Putamen (tissue), 1 donor: ENCODE measurements at places on chromosomes 5 and 9.

GRCh38 chr5:31383734-31384133, 148.2 kb downstream of the DROSHA start:
- DNase-seq: no peak

GRCh38 chr5:95903838-95904237, 57.8 kb downstream of the ELL2 start:
- DNase-seq: no peak

DNA sequence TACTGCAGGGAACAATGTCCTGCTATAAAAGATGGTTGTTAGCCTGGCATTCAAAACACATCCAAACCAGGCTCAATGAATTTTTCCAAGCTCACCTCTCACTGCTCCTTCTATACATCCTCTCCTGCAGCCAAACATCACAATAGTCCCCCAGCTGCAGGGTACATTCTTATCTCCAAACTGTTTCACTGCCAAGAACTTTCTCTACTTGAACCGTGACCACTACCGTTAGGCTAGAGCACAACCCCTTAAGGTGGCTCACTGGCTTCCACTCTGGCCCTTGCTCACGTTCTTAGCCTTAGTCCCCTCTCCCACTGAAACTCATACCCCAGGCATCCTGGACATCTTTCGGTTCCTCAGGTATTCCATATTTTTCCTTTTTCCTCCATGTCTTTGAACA, 29.0 kb upstream of the ANXA6 start:
- no peak for DNase-seq

DNA sequence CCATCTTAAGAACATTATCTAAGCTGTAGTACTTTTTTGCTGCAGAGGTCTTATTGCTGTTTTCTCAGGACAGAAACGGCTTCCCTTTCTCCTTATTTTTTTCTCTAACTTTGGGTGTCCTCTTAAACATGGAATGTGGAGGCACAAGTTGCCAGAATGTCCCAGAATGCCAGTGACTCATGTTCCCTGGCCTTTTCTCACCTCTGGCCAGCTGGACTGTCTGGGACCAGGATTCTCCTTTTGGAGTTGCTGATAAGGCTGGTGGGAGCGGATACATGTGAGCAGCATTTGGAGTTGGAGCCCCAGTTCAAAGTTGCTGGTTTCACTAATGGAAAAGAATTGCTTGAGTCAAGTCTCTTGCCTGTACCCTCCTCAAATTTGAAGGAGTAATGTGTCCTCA, 112.8 kb downstream of the ARHGAP26 start:
- DNase-seq: no peak

DNA sequence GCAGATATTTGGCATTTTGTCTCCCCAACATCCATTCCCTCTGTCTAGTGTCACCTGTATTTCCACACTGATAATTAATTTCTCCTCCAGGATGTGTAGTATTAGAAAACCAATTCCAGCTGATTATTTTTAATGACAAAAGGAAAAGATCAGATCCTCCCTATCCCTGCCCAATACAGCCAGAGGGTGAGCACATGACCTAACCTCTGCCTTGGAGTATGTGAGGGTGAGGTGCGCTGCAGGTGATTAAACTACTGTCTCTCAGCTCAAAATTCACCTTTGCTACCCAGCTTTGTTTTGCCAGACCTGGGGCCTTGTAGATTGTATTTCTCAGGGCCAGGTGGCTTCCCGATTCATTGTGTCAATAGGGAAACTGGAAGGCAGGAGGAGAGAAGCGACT, 402.1 kb downstream of the PRELID2 start:
- DNase-seq: no peak

GRCh38 chr5:28408186-28408585, 1369.8 kb upstream of the CDH9 start:
- no peak for DNase-seq

DNA sequence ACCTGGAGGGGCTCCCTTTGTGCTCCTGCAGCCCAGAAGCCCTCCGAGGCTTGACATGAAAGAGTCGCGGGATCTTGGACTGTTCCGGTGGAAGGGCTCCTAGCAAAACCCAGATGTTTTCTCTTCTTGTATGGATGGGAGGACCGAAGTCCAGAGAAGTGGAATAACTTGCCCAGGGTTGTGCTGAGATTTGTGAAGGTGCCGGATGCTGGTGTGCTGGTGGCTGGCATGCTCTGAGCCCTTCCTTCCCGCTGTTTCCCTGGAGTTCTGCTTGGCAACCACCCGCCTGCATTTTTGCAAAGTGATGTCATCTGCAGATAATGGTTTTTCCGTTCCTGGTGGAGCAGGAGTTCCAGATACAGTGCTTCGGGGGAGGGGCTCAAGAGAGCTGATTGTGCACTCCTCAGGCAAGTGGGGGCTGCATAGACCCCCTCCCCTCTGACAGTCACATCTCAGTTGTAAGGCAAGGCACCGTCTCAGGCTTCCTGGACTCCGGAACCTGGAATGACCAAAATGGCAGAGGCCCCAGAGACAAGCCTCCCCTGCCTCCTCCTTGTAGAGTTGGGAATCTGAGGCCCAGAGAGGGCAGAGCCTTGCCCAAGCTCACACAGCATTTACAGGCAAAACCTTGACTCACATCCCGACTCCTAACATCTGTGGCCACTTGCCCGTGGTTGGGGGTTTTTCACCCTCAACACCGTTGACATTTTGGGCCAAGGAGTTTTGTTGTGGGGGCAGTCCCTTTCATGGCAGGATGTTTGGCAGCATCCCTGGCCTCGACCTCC, 157.0 kb downstream of the RGS3 start:
- no peak for DNase-seq

DNA sequence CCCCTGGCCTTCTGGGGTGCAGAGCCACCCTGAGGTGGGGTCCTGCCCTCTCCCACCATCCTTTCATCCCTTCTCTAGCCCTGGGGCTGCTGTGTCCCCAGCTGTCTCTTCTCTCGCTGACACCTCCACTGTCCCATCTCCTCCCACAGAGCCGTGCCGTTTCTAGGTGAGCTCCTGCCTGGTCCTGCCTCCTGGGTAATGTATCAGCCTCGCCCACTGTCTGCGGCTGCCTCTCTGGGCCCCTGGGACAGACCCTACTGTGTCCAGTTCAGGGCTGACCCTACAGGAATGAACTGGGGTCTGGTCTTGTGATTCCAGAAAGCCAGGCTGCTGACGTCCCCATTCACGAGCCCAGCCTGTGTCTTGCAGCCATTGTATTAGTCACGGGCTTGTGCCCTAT, 4.1 kb downstream of the PAEP start:
- DNase-seq: no peak

DNA sequence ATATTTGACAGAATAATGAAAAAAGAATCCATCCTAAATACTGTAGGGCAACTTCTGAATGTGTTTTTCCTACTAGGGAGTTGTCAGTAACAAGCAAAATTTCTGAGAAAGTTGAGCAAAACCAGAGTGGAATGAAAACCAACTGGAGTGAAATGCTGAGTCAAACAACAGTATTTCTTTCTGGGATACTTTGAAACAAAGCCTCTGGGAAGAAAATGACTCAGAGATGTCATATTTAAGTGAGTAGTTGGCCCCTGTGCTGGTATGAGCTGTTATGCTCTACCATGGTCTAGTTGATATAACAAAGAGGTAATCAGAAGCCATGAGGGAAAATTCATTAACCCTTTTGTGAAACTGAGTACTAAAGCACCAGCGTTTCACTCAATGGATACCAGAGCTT, 372.1 kb upstream of the C9orf72 start:
- no peak for DNase-seq

DNA sequence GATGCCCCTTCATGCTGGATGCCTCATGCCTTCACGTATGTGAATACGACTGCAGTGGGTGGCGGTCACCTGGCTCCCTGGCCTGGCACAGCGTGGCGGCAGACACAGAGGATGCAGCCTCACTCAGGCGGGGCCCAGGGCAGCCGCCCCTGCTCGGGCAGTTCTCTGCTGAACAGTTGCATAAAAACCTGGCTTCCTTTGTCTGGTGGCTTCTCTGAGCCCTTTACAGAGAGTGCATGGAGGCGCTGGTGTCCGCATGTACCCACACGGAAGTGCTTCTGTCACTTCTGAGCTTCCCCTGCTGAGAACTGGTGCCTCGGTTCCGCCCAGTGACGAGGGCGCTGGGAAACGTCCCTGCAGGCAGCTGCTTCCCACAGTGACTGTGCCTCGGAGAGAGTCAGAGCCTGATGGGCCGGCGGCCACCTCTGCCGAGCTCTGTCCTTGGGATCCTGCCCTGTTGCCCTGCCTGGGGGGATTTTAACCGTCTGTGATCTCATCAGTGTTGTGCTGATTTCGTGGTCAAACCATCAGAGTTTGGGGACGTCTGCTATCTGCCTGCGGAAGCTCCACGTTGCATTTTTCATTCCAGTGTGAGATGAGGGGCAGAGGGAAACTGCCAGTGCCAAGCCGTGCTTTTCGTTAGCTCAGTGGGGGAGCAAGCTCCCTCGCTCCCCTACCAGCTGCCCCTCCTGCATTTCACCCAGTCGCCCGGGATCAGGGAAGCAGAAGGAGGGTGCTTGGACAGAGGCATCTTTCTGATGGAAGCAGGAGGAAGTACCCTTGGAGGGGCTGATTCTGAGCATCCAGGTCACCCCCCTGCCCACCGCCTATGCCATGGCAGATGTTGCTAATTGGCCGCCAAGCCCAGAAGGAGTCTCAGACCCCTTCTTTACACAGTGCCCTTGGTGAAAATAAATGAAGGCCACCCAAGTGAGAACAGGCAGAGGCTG, 153.0 kb upstream of the COL5A1 start:
- DNase-seq: no peak

DNA sequence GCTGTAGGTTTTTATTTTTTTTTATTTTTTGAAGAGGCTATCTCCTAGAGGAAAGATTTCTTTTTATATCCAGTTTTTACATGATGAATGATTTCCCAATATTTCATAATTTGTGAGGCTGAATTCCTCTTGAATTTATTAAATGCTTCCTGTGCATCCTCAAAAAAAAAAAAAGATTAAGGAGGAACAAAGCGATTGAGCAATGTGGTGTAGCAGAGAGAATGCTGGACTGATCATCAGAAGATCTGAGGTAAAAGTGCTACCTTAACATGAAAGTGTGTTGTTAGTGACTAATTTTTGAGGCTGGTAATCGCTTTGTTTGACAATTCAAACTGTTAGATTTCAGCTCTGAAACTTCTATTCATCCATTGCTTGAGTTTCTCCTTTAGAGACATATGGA, 125.1 kb downstream of the ESM1 start:
- DNase-seq: no peak

DNA sequence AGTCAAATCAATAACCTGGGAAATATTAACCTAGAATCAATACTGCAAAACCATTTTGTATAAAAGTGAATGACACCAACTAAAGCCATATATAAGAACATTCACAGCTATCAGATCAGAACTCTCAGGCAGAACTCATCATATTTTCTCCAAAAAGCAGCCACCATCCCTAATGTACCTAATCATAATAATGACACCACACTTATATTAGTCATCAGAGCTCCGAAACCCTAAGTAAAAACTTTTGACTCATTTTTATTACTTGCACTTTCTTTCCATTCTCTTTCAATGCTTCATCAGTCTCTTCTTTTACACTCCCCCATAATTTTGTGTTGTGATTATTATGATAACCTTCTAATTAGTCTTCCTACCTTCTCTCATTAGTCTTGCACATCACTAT, 45.3 kb downstream of the INSL6 start:
- no peak for DNase-seq

DNA sequence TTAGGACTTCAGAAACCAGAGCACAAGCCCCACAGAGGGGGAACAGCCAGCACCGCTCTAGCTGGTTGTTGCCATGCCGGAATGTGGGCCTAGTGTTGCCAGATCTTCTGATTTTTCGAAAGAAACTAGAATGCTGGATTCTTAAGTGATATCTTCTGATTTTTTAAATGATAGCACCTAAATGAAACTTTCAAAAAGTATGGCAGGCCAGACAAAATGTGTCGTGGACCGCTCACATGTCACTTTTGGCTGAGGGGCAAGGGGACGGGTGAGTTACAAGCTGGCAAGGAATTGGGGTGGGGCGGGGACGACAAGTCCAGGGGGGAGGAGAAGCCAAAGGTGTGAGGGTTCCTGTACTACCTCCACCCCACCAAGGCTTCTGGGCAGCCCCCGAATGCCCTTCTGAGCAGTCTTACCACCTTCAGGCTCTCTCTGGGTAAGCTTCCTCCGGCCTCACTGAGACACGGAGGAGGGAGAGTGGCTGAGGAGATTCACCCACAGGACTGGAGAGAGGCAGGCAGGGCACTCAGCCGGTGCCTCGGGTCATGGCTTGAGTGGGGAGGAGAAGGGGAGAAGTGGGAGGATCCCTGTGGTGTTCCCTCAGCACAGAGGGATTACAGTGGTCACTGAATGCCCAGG, 10.3 kb downstream of the B4GALT7 start:
- DNase-seq: no peak

- no peak for DNase-seq
Measured at GRCh38 chr5:14204011-14204670, 61.0 kb downstream of the TRIO start.

GRCh38 chr5:6873359-6873758, 160.1 kb downstream of the TENT4A start:
- DNase-seq: no peak

DNA sequence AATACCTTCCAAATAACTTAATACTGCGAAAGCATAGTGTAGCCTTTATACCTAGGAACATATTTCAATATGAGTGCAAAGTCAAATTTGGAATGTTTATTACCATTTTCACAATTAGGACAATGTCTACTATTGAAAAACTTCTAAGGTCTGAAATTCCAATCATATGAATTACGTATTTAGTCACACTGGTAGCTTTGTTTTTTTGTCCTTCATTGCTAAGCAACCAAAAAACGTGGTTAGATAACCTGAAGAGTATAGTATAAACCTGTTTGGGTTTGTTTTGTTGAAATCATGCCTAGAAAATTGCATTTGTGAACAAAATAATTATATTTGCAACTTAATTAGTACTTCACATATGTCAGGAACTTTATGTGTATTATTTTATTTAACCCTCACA, 134.2 kb downstream of the FBXO4 start:
- no peak for DNase-seq

DNA sequence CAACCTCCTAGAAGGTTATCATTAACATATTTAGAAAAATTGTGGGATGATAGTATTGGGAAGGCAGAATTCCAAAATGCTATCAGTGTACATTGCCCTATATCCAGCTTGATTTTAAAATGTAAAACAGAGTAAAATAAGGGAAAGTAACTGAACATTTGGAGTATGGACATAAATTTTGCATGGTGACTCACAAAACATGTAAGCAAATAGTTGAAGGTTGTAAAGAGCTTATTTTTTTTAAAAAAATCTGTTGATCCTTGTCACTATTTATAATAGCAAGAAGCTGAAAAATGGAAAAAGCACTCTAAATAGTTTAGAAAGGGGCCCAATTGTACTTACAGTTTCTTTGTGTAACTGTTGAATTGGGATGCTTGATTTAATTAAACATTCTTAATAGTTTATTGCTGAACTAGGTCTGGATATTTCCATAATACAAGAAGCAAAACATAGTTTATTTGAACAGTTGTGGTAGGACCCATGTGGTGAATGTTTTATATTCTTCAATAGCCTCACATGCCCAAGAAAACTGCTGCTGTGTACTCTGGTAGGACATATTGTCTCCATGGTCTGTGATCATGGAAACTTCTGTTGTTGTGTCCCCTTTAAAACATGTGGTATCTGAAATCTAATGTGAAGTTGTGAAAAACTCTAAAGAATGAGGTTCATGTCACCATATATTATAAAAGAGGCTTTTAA, 82.4 kb downstream of the NNT start:
- no peak for DNase-seq
